ENCODE measurements at places on chromosomes 3 and 15.

- no peak for DNase-seq
These were observed 828 bp upstream of the ATOSA start for GRCh38 chr15:52680041-52680391.

DNA sequence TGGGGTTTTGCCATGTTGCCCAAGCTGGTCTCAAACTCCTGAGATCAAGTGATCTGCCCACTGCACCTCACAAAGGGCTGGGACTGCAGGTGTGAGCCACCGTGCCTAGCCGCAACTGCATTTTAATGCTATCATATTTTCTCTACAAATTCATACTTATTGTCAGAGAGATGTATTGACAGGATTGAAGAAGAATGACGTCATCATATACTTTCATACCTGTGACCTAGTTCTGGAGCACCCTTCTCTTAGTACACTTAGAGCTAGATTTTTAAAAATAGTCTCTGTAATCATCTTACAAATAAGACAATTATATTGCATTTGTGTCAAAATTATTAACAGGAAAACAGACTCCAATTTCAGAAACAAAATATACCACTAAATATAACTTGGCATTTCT is 242.8 kb upstream of the PDZRN3 start:
- DNase-seq, result no peak

- no peak for DNase-seq
These were observed 135.2 kb upstream of the HES1 start for GRCh38 chr3:194000712-194001111.

DNA sequence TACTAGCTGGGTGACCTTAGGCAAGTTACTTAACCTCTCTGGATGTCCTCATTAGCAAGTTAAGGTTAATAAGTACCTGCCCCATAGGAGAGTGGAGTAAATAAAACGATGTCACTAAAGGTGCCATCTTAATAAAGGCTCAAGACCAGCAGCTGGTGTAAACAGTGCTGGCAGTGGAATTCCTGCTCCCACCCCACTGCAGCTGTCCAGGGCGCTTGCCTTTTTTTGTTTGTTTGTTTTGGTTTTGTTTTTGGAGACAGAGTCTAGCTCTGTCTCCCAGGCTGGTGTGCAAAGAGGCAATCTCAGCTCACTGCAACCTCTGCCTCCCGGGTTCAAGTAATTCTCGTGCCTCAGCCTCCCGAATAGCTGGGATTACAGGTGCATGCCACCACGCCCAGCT is 28.9 kb downstream of the IDH3A start:
- DNase-seq, result no peak

- no peak for DNase-seq
These were observed 701.9 kb downstream of the EDEM1 start for GRCh38 chr3:5889374-5889773.

GRCh38 chr3:9260305-9260704 is 10.9 kb upstream of the SRGAP3 start:
- DNase-seq, result no peak

- DNase-seq, result no peak
These were observed 1.2 kb downstream of the KPNA1 start for GRCh38 chr3:122513386-122514122.

DNA sequence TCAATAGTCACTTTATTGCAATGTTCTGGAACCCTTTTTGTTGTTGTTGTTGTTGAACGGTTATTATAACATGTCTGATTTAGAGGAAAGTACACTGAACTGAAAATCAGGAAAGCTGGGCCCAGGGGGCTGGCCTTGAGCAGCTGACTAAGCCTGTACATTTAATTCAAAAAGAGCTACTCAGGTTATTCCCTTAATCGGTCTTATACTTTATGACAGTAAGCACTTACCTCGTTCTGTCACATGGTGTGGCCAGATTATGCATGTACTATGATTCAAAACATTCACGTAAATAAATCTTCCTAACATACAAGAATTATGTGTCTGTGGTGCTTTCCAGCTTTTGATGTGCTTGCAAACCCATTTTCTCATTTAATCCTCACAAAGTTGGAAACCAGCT is 382.5 kb upstream of the TPRG1 start:
- DNase-seq, result no peak

- no peak for DNase-seq
These were observed 110.8 kb upstream of the HES1 start for GRCh38 chr3:194025119-194025518.

- no peak for DNase-seq
These were observed 59.6 kb upstream of the LMCD1 start for GRCh38 chr3:8441969-8442559.

- no peak for DNase-seq
These were observed 173.5 kb downstream of the OR4M2 start for GRCh38 chr15:22253676-22254408.

DNA sequence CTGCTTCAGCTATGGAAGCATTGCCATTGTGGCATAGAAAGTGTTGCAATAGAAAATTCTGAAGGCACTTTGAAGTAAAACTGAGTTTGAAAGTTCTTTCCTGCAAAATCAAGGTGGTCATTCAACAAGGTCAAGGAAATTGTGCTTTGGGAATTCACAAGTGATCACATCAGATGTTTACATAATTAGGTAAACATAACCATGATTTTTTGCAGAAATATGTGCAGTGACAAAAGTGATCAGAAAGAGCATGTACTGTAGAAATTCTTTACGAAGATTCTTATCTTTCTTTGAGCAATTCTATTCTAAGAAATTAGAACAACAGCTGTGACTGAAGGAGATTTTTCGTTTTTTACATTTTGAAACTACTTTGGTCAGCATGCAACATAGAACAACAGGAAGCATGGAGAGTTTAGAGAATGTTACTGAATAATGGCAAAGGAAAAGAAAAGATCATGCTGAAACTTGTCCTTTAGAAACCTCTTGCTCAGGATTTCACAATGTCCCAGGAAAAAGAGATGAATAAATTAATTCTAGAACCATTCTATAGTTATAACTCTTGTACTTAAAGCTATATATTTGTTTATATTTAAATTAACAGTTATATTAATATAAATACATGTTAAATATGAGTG is 643.4 kb upstream of the ARPP21 start:
- DNase-seq, result no peak

- DNase-seq, result no peak
These were observed 73.2 kb downstream of the C3orf70 start for GRCh38 chr3:185079625-185080024.

GRCh38 chr3:127082066-127082465 is 99.2 kb downstream of the PLXNA1 start:
- DNase-seq, result no peak

DNA sequence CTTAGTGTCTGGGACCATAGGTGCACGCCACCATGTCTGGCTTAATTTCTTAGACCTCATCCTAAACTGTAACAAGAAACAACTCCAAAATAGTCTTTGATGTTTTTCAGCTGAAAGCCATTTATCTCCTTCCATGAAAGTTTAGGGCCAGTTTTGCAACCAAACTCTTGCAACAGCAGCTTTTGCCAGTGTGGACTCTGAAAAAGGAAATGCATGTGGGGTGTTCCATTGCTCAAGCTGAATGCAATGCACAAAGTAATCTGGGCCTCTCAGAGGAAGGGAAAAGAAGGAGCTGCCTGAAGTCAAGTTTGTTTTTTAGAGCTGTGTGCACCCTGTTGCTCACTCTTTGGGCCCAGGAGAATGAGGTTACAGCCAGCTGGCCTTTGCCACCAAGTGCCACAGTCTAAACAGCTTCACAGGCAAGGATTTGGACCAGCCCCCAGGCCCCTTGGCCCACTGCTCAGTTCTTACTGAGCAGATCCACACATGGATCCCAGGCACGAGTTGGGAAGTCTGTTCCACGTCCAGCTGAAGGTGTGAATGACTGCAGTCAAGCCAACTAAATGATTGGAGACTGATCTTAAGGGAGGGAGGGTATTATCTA is 212.3 kb upstream of the LRRFIP2 start:
- DNase-seq, result no peak

DNA sequence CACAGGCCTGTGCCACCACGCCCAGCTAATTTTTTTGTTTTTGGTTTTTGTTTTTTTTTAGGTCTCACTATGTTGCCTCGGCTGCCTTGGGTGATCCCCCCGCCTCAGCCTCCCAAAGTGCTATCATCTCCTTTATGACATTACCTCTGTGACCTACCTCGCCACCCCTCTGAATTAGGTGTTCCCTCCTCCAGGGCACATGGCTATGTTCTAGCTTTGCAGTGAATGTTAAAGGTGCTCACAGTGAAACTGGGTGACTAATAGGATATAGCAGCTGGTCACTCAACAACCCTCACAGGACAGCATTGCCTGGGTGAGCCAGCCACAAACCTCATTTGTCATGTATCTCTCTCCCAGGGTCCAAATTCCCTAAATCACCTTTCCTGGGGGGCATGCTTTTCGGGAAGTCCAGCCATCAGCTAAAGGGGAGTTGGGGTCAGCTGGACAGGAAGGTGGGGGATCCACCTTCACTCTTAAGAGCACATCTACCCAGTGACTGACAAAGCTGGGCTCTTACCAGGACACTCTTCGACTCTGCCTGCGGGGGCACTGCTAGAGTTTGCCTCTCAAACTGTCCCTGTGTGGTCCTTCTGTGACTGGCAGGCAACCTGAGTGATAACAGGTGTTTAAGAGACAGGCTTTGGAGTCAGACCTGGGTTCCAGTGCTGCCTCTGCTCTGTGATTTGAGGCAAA is 1.6 kb upstream of the TTLL3 start:
- DNase-seq, result peak; percentile 12

DNA sequence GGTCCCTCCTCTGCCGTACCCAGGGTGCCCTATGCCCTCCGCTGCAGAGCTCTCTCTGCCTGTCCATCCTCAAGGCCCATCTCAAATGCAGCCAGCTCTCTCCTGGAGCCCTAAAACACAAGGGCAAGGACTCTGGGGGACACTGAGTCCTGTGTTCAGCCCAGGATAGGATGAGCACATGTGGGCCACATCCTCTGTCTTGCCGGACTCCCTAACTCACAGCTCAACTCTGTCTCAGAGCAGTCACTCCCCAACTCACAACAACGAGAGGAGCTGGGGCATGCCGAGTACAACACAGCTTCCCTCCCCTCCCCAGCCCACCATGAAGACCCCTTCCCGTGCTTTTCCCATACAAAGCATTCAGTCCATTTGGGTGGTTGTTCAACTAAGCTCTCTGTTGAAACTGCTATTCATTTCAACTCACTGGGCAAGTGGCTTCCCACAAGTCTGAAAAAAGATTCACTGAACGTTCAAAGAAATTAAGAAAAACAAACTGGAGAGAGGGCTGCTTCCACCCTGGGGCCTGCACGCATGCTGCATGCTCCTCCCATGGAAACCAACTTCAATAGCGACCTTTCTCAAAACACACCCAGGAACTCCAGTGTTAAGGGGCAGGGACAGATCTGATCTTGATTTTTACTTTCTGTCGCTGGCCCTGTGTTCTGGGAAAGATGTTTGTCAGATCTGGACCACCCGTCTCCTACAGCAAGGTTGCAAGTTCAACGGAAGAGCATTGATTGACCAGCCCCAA is 124.3 kb upstream of the IGF1R start:
- DNase-seq, result no peak

DNA sequence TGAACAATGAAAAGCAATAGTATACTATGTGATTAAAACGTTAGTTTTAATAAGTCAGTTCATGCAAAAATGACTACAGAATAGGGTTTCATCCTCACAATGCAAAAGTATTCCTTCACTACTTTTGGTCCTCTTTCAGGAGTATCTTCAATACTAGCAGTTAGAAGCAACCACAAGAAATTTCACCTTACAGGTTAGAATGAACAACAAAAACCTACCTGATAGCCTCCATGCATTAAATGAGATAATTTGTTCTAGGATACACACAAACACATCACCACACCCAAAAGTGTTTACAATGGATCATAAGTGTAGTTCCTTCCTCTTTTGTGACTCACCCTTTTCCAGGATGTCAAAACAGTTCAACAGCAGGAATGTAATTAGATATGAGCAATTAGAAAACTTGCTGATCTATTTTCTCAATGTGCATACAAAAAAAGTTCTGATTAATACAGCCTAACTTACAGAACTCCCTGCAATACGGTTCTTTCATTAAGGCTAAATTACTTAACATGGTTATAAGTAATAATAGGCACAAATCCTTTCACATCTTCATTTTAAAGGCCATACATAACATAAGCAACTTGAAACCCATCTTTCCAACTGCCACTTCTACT is 21.6 kb downstream of the UACA start:
- DNase-seq, result no peak

DNA sequence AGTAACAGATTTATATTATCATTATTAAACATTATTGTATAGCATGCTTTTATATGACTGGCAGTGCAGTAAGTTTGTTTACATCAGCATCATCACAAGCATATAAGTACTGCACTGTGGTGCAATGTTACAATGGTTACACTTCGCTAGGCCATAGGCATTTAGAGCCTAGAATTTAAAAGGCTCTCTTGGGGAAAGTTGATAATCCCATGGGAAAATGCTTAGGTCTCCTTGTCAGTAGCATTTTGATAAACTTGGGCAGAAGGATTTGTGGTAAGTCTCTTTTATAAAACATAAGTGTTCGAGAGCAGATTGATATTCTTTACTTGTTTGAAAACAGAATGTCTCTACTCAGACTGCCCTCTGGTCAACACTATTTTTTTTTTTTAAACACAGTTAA is 7.5 kb downstream of the DTWD1 start:
- no peak for DNase-seq

- no peak for DNase-seq
These were observed 617.6 kb upstream of the ZNF717 start for GRCh38 chr3:76402926-76403325.

DNA sequence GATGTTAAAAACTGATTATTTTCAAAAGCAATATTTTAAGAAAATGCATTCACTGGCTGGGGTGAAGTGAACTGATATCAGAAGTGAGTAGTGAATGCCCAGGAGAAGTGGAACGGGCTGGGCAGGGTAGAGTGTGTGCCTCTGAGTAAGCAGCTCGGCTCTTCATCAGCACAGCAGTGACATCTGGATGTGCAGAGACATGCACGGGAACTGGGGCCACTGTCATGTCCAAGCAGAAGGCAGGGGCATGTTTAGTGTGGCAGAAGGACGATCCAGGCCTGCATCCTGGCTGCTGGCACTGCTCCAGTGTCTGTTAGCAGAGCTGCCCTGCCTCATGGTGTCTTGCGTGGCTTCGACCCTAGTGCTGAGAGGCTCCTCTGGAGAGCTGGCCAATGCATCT is 305.6 kb upstream of the LRRFIP2 start:
- no peak for DNase-seq

- DNase-seq, result no peak
These were observed 88.7 kb upstream of the CDAN1 start for GRCh38 chr15:42825599-42825998.
